CD4-positive, alpha-beta T cell treated with Interleukin-15 for 4 hours (primary cell): ENCODE measurements at places on chromosomes 2 and 18.

DNA sequence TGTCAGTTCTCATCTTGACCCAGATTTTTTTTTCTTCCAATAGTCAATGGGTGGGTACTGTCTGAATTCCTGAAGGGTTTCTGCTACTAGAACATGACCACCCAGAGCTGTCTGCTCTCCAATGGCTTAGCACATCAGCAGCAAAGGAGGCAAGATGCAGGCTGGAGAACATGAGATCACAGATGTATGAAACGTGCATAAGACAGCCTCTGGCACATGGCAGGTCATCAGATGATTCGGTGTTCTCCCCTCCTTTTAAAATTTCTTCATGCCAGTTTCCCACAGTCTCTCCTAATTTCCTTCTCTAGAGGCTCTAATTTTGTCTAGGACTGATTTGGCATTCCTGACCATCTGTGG lies 359.3 kb upstream of the TNP1 start:
- no peak for DNase-seq

- no peak for DNase-seq
Measured at GRCh38 chr18:23608211-23608610, 21.9 kb upstream of the NPC1 start.

- no peak for DNase-seq
Measured at GRCh38 chr2:56185101-56185581, 1.4 kb downstream of the CCDC85A start.

- no peak for DNase-seq
Measured at GRCh38 chr2:126877041-126877440, 21.6 kb upstream of the TEX51 start.

GRCh38 chr2:219723311-219723710 lies 95.9 kb downstream of the SLC4A3 start:
- DNase-seq: no peak

DNA sequence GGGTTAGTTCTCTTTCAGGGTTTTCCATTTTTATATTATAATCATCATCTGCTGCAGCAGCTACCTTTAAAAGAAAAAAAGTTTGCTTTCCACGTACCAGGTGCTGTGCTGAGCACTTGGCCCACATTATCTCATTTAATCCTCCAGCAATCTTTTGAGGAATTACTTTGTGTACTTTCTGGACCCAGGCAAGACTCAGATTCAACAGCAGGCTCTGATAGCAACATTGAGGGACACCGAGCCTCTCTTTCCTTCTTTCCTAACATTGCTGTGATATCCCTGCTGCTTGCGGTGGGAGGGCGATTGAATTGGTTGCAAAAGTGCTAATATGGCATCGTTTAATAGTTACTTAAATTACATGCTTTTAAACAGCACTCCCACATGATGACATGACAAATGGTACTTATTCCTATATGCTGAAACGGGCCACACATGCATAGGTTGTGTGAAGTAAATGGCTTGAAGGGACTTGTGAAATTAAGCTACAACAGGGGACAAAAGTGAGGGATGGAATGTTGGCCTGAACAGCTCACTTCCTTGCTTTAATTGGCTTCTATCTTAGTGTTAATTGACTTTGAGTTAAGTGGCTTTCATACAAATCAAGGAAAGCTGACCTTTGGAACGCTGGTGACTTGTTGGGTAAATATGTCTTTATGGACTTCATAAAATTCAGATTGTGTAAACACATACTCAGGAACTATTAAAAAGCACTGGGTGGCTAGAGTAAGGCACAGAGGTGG lies 21.2 kb downstream of the SPRED2 start:
- no peak for DNase-seq

DNA sequence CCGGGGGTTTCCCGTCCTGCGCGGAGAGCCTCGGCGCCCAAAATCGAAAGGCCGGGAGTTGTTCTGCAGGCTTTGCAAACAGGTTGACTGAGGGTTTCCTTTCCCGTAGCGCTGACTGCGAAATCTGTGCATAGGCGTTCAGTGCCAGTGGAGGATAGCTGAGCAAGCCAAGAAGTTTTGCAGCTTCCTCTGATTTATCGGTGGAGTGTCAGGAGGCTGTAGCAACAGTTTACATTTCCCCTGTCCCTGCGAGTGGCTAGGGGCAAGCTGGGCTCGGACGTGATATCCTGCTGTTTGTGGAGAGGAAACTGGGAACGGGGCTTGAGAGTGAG lies 694 bp downstream of the THSD7B start:
- DNase-seq: no peak

DNA sequence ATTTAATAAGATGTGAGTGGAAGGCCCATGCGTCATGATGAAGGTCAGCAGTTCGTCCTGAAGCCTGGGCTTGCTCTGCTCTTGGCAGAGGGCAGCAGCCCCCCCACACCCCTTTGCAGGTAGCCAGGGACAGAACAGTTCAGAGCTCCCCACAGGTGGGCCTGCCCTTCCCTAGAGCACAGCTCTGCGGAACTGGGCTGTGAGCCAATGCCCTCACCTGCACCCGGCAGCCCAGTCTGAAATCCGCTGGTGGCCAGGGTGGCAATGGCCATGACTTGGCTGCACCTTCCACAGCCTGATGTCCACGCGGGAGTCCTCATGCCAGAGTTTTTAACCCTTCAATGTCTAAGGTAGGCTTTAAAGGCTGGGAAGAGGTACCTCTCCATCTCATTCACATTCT lies 136.7 kb downstream of the ACKR3 start:
- DNase-seq: no peak

GRCh38 chr2:225165052-225165451 lies 122.8 kb upstream of the DOCK10 start:
- DNase-seq: no peak

- DNase-seq: no peak
Measured at GRCh38 chr2:49979421-49979820, 825.1 kb upstream of the FSHR start.
